ENCODE measurements at places on chromosomes 2 and 18. TPM values are rescaled to one million over a fixed set of nuclear protein-coding genes. Genes with fewer than 3 reads are reported as not detected.

The PLCL1 gene
- total RNA-seq = 1.3 TPM

DNA sequence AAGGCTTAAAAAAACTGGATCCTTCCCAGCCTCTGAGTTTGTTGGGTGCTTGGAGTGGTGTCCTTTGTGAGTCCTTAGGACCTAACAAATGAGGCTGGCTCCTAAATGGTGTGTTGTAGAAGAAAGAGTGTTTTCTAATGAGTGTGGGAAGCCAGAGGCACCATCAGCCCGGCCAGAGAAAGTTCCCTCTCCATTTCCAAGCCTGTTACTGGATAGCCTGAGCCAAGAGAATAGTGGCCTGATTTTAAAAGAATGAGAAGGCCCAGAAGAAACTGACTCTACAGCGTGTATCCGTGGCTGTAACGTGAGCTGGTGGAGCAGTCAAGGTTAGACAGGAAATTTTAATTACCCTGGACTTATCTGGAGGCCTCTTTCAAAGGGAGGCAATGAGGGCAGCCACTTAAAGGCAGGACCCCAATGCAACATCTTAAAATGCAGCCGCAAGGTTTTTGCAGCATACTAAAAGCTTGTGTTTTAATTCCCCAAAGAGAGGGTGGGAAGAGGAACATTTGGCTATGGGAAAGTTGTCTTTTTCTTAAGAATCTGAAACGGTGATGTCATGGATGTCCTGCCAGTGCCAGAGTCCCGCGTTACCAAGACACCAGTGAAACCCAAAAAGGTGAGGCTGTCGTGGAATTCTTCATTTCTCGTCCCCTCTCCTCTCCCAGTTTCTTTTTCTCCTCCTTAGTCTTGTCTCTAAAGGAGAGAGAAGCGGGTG is 4.6 kb downstream of the EFHD1 start:
- no peak for DNase-seq

- DNase-seq = no peak
Observed at GRCh38 chr2:191951832-191952231, 104.9 kb upstream of the CAVIN2 start.

DNA sequence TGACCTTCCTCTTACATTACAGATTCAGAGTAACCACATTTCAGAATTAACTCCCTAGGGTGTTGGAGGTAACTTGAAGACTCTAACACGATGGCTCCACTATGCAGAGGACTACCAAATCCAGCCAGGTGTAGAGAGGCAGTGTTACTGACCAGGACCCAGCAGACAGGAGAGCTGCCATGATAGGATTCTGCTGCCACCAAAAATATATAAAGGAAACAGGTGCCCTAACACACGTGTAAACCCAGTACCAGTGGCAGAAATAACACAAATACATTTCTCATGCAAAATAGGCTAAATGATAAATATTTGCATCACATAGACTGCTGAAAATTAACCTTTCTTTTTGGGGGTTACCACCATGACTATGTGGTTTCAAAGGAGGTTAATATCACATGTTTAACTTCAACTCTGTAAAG is 7.0 kb downstream of the ZBTB14 start:
- DNase-seq = no peak

GRCh38 chr2:153575171-153575853 is 96.8 kb upstream of the RPRM start:
- DNase-seq = no peak

DNA sequence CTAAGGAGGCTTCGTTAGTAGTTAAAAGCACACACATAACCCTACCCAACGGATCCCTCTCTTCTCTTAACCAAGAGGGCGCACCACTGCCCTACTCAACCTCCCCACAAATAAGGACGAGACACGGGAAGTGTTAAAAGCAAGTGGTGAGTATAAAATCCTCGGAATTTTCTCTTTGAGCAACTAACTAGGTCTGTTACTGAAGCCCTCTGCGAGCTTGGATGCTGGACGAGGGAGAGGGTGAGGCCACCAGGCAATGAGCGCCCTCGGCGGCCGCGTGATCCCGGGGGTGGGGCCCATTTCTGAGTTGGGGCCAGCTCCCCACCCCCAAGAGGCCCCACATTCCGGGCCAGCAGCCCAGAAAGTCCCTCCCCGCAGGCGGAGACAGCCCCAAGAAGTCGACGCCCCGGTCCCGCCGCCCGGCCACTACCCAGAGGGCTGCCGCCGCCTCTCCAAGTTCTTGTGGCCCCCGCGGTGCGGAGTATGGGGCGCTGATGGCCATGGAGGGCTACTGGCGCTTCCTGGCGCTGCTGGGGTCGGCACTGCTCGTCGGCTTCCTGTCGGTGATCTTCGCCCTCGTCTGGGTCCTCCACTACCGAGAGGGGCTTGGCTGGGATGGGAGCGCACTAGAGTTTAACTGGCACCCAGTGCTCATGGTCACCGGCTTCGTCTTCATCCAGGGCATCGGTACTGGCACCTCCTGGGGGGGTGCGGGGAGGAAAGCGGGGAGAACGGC is at the start of gene CYBRD1:
CYBRD1 (plus strand) TSS at position 423 of the 736 bp plus-strand sequence; CDS start at position 495, 72 bp downstream.
- DNase-seq = peak; percentile 52

DNA sequence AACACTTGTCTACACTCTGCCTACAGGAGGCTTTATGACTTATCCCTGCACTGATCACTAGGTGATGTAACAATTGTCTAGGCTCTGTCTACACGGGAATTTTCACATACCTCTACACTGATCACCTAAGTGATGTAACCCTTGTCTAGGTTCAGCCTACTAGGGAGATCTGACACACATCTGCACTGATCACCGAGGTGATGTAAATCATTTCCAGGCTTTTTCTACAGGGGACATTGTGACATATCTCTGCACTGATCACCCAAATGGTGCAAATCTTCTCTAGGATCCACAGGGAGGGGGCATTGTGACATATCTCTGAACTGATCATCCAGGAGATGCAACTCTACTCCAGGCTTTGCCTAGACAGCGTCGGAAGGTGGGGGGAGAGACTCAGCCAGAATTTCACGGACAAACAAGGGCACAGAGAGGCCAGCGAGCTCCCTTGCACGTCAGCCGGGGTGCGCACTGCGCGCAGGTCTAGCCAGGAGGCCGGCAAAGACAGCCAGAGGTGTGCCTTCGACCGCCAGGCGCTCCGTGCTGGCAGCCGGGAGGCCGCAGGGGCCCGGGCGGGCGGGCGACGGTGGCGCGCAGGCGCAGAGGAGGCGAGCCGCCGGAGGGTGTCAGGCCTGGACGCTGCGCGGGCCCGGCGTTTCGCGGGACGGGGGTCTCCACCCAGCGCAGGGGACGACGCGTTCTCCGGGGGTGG is 46.9 kb upstream of the USP14 start:
- peak; percentile 80 for DNase-seq

- DNase-seq = no peak
Observed at GRCh38 chr2:170336408-170336807, 158.5 kb downstream of the MYO3B start.

GRCh38 chr18:48990481-48991318 is 39.9 kb upstream of the SMAD7 start:
- DNase-seq = no peak

DNA sequence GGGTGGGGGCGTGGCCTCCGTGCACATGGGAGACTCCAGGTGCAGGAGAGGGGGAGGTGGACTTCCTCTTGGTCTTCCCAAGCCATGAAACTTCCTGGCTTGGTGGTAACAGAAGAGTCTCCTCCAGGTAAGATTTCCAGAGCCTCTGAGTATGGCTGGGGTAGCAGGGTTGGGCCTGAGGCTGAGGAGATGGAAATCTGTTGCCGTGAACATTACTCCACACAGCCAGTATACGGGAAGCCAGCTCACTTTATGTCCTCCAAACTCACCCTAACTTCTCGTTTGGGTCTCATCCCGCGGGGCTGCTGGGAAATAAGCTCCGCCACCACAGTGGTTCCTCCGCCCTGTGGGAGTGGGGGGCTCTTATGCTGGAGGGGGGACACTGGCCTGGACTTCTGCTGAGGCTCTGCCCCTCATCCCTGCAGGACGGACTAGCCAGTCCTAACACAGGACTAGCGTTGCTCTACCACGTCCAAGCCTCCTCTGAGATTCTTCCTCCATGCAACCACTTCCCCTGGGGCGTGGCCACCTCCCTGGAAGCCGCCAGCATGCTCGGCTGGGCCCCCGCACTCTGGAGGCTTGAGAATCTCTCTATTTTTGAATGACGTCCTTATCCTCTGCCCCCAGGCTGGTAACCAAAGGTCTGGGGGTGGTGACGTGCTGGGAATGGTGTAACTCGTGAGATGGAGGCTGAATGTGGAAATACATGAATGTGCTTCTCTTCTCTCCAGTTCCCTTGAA is 777 bp upstream of the RAB17 start:
- peak; percentile 47 for DNase-seq

DNA sequence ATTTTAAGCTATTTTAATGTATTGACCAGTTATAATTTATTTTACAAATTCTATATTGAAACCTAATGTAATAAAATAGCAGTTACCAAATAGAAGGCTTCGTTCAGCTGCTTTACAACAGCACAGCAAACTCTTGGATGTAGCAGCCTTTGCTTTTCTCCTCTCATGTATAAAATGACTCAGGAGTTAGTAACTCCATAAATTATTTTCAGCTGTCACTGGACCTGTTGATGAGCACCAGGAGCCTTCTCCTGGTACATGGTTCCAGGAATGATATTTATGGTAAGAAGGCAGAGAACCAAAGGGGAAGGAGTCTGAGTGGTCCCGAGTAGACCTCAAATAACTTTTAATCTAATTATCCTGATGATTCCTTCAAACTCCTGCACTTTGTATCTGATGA is 256.4 kb upstream of the NETO1 start:
- DNase-seq = no peak

DNA sequence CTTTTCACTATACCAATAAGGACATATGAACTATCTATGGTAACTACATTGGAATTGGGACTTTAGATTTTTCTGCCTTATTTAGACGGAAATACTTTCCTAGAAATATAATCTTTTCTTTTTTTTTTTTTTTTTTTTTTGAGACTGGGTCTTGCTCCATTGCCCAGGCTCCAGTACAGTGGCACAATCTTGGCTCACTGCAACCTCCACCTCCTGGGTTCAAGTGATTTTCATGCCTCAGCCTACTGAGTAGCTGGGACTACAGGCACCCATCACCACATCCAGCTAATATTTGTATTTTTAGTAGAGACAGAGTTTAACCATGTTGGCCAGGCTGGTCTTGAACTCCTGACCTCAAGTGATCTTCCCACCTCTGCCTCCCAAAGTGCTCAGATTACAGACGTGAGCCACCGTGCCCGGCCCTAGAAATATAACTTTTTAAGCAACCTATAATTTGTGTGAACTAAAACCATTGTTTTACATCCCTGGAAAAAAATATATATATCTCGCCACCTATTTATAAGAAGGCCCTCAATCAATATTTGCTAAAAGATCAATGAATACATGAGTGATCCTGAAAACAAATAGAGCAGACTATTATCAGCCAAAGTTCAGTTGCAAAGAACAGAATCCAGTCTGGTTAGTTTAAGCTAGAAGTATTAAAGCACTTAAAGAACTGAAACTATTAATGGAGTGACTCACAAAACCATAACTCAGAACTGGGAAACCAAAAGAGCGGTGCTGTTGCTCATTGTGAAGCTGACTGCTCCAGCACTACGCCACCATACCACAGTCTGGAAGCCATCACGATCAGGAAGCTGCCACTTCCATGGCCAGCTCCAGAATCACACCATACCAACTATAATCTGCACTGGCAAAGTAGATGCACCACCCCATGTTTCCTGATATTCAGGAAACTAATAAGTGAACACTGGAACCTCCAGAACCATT is 8.4 kb upstream of the HNRNPLL start:
- DNase-seq = no peak

DNA sequence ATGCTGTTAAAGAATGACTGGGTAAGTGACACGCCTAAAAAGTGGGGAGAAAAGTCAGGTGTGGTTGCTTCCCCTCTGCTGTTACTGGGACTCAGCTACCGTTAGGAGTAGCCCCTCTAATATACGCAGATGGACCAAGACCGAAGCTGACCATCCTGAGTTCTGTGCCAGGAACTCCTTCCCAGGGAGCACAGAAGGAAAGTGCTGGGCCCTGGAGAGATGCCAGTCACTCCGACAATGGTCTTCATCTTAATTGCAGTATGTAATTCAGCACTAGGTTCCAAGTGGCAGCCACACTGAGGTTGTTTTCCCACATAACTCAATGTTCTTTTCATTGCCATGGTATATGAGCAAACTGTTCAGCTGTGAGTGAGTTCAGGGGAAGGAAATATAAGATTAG is 19.6 kb upstream of the TMEM200C start:
- DNase-seq = no peak

DNA sequence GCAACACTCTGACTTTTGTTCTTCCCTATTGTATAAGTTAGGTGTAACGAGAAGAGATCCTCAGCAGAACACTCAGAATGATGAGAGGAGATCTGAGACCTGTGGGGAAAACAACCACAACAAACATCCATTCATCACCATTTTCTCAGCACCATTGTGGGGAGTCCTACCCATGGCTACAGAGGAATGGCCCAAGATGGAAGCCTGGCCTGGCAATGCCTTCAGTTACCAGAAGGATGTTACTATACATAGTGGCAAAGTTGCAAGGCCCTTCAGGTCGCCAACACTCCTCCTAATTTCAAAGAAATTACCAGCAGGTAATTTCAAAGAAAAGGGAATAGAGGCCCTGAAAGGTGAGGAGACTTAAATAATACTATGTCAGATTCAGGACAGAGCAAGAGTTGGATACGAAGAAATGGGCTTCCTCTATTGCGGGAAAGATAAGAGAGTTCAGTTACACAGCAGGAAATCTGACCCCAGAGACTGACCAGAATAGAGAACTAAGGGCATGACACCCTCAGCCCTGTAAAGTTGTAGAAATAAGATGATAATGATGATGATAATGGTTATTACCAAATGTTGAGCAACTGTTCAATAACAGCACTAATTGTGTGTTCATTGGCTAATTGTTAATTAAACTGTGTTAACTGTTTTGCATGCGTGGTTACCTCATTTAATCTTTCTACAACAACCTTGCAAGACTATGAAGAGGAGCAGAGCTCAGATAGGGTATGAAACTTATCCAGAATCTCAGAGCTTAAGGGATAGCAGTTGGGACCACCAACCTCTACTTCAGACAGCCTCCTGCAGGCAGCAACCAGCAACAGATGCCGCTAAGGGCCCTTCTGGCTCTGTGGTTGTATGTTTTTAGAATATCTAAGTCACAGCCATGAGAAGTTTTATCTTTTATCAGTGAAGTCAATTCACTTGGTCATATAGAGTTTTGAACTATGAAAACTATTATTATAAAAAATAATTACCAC is 37.5 kb downstream of the DHRS9 start:
- no peak for DNase-seq

- DNase-seq = no peak
Observed at GRCh38 chr2:105770149-105770548, 25.4 kb downstream of the NCK2 start.
